Fibroblast of pulmonary artery (primary cell): ENCODE measurements at places on chromosomes 1 and 21.

GRCh38 chr1:217437376-217437775 lies 193.5 kb downstream of the GPATCH2 start:
- no peak for DNase-seq

DNA sequence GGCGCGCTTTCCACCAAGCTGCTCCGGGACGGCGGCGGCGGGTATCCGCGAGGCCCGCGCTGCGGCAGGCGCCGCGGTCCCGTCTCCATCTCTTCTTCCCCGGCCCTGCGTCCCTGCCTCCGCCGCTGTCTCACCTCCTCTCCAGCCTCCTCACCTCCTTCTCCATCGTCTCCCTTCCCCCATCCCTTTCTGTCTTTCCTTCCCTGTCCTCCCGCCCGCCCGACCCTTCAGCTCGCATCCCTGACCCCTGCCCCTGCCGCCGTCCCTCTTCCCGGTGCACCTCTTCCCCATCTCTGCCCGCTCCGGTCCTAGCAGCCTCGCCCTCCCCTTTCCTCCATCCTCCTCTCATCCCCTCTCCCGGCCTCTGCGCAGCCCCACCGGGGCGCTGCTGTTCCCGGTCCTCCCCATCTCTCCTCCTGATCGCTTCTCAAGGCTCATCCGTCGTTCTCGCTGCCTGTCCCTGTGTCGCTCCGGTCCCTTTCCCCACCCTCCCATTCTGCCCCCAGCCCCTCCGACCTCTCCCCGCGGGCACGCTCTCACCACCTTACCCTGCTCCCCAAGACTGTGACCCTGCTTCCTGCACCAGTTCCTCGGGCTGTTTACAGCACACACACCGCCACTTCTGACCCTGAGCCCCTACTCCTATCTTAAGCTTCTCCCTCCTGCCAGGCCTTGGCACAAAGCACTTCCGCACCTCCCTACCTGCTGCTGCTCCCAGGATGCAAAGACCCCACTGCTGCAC lies 760 bp upstream of the NPHP4 start:
- DNase-seq: no peak

DNA sequence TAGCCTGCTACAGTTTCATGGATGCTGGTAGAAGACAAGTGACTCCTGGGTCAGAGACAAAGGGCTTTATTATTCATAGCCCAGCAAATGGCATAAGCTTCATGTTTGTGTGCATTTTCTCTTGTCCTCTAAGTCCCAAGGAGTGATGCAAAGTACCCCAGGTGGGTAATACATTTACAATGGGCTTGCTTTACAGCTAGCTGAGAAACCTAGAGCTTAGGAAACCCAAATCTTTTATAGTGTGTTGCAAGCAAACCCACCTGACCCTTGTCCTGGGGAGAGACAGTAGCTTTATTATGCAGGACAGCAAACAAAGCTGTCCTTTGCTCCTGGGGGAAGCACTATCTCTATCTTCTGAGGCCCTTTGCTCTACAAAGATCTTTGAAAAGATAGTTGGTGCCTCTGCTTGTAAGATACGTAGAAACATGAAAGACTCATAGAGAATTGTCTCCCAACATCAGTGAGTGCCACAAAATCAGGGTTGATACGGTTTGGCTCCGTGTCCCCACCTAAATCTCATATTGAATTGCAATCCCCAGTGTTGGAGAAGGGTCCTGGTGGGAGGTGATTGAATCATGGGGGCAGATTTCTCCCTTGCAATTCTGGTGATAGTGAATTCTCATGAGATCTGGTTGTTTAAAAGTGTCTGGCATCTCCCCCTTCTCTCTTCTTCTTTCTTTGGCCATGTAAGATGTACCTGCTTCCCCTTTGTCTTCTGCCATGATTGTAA lies 315.8 kb upstream of the USP24 start:
- no peak for DNase-seq

DNA sequence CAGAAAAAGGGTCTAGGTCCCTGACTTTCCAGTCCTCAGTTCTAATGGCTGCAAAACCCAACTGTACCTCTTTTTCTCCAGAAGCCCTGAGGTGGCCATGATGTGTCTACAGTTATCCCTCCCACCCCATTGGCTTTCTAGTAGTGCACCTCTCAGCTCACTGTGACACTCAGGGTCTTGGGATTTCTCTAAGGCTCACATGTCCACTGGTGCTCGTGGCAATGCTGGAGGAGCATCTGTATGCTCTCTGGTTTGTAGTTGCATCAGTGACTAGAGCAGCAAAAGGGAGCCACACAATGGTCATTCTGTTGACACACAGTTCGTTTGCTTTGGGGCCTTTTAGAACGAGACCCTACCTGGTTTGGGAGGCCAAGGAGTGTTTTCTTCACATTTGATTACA lies 81.6 kb upstream of the SYT6 start:
- DNase-seq: no peak

DNA sequence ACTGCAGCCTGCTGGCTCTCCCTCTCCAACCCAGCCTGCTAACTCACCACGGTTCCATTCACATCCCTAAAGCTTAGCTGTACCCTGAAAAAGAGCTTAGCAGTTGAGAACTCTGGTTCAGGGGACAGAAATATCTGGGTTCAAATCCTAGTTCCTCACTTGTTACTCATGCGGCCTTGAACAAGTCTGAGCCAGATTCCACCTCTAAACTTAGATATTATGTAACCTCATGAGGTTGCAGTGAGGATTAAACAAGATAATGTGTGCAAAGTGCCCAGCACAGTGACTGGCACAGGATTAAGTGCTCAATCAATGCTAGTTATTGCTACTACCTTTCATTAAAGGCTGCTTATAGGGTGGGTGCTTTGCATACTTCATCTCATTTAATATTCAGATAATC lies 41.3 kb upstream of the DHCR24 start:
- DNase-seq: no peak

DNA sequence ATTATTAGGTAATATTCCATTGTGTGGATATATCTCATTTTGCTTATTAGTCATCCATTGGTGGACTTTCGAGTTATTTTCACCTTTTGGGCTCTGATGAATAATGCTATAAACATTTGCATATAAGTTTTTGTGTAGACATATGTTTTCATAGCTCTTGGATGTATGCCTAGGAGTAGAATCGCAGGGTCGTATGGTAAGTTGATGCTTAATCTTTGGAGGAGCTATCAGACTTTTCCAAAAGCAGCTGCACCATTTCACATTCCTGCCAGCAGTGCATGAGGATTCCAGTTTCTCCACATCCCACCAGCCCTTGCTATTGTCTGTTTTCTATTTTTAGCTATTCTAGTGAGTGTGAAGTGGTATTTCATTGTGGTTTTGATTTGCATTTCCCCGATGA lies 120.3 kb upstream of the TMEM51 start:
- DNase-seq: peak; percentile 61

GRCh38 chr1:55329091-55329490 lies 113.9 kb upstream of the USP24 start:
- peak; percentile 58 for DNase-seq

GRCh38 chr1:204506969-204507316 lies 9.3 kb upstream of the MDM4 start:
- DNase-seq: peak; percentile 97

GRCh38 chr1:244615301-244615700 lies 37.6 kb upstream of the DESI2 start:
- DNase-seq: no peak

GRCh38 chr21:37071561-37072273 lies 1.2 kb downstream of the PIGP start:
- peak; percentile 86 for DNase-seq

GRCh38 chr21:30186242-30186641 lies 19.6 kb upstream of the CLDN17 start:
- DNase-seq: no peak

DNA sequence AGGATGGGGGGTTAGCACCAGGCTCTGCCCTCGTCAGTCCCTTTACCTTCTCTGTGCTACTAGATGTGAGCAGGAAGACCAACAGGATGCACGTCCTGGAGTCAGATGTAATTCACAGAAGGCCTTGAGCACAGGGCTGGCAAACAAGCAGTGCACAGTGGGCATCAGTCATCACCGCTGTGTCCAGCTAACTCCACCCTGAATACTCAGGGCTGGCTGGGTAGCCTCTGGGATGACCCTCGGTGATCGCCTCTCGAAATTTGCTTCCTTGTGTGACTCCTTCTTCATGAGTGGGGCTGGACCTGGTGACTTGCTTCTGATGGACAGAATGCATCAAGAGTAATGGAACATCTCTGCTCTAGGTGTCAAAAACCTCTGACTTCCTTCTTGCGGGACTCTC lies 92.2 kb upstream of the TMPRSS2 start:
- DNase-seq: no peak

GRCh38 chr1:45883658-45884057 lies 80.2 kb downstream of the MAST2 start:
- DNase-seq: peak; percentile 34

- DNase-seq: no peak
Measured at GRCh38 chr21:18869104-18869503, 465.5 kb upstream of the TMPRSS15 start.

DNA sequence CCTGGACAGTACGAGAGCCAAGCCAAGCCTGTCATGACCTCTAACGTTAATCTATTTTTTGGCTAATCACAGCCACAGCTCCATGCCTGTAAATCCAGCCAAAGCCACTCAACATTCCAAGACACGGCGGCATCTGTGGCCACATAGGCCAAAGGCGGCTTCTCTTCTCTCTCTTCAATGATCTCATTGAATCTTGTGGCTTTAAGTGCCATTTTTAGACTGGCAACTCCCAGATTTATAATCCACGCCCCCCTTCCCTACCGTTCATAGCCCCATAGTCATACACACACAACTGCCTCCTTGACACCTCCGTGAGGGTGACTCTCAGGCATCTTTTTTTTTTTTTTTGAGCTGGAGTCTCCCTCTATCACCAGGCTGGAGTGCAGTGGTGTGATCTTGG lies 5.7 kb upstream of the SELENON start:
- no peak for DNase-seq

GRCh38 chr1:61157468-61157987 lies 75.2 kb downstream of the NFIA start:
- peak; percentile 67 for DNase-seq

- no peak for DNase-seq
Measured at GRCh38 chr1:46942086-46942485, 810 bp upstream of the CYP4A11 start.

DNA sequence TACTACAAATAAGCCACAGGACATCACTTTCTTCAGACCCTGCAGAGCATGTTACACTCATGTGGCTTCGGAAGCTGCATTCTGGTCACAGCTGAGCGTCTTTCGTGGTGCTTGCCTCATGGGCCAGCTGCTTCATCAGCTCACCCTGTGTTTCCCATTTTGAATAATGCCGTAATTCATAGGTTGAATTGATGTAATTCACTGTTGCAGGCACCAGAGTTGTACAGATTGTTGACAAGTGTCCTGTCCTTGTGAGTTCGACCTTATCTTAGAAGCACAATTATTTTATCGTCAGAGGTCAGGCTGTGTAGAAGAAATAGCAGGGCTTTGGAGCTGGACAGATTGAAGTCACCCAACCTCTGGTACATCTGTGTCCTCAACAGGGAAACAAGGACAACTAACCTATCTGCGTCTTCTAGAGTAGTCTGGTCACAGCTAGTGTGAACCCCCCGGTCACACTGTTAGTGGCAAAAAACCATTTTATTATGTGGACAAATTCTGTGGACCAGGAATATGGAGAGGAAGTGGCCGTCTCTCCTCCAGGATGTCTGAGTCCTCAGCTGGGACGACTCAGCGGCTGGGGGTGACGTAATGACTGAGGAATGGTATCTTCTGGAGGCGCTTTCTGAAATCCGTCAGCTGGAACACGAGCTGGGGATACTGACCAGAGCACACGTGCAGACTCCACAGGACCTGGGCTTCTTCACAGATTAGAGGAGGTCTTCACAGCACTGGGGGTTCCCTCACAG lies 17.8 kb downstream of the PKNOX1 start:
- DNase-seq: peak; percentile 93

GRCh38 chr1:187787736-187788135 lies 959.0 kb downstream of the PLA2G4A start:
- DNase-seq: no peak

DNA sequence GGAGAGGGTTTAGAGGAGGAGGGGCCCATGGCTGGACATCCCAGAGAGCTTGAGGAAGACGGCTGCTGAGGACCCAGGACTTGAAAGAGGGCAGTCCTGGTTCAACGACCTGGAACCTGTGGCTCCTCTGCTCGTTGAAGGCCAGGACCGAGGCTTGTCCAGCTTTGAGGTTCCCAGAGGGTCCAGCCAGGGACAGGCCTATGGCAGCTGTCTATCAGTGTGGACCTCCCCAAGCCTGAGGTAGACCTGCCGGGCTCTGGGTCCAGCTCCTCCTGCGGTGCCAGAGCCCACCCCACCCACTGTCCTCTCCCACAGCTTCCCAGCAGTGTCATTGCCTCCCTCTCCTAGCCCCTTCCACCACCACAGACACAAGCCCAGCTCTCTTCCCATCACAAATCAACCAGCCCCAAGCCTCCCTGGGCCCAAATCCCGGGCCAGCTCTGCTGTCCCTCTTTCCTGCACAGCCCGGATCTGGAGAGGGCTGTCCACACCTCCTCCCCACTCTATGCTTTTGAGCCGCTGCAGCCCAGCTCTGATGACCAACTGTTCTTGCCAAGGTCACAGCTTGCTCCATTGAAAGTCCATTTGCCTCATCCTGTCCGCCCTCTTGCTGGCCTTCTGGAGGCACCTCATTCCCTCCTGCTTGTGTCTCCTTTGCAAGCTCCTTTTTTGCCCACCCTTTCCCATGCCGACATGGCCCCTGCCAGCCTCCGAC lies 48.7 kb upstream of the EDN2 start:
- DNase-seq: no peak

- DNase-seq: peak; percentile 90
Measured at GRCh38 chr1:231139125-231139649, 22.7 kb upstream of the TRIM67 start.

DNA sequence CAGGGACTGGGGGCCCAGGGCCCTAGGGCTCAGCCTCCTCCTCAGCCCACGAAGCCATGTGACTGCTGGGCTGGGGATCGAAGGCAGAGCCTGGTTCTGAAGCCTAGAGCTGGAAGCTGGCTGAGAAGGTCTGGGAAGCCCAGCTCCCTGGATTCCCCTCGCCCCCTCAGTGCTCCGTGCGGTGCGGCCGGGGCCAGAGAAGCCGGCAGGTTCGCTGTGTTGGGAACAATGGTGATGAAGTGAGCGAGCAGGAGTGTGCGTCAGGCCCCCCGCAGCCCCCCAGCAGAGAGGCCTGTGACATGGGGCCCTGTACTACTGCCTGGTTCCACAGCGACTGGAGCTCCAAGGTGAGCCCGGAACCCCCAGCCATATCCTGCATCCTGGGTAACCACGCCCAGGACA lies 9.1 kb downstream of the ADAMTSL4 start:
- no peak for DNase-seq

DNA sequence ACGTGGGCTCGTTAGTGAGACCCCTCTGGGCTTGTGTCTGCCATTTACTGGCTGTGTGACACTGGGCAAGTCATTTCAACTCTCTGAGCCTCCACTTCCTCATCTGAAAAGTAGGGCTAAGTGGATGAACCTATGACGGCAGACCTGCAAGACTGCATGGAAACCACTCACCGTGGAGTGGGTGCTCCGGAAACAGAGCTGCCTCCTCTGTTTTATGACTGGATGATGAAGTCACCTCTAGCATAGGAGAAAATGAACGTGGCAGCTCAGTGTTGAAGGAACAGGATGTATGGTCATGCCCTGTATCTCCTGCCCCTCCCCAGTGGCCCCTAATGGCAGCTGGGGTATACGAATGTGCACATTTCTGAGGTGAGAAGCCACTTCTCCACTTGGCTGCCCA lies 40.5 kb downstream of the STPG1 start:
- DNase-seq: no peak
